Dorsolateral prefrontal cortex (tissue), 122 donors: ENCODE measurements at places on chromosomes 6 and 20. TPM values are rescaled to one million over a fixed set of nuclear protein-coding genes. Genes with fewer than 3 reads are reported as not detected.

The ENPP5 gene
- total RNA-seq, result 25.0 TPM

The MCM3 gene
- 18.4 TPM for total RNA-seq

The MRPL18 gene
- total RNA-seq, result 99.2 TPM

The IP6K3 gene
- total RNA-seq, result 19.6 TPM

The SLC17A4 gene
- total RNA-seq, result not detected

The DEFB124 gene
- not detected for total RNA-seq

The PGBD1 gene
- total RNA-seq, result 12.8 TPM

The SMIM29 gene
- total RNA-seq, result 56.3 TPM

The CFB gene
- total RNA-seq, result 8.1 TPM
